ENCODE measurements at places on chromosomes 4 and X.
A peak's percentile ranks its signal among the peaks of the same experiment; 100 is the strongest.

- no peak for DNase-seq
Measured at GRCh38 chrX:132044953-132045352, 21.9 kb downstream of the STK26 start.

GRCh38 chr4:165726831-165727230 is 146.2 kb upstream of the TLL1 start:
- no peak for DNase-seq

DNA sequence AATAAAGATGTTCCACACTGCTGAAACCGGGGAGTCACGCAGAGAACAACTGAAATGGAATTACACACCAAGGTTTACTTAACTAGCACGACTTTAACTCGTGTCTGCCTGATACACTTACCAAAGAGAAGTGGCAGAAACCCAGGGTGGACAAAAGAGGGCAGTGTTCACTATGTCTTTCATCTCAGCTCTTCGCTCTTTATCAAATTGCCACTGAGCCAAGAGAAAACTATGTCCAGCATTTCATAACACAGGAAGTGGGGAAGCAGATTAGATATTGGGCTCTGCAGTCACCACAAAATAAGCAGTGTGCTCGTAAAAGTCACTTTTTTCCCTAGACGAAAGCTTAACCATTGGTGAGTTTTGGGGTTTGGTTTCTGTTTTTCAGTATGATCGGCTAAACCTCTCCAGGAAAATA is 155.7 kb downstream of the CHIC2 start:
- peak; percentile 50 for DNase-seq

DNA sequence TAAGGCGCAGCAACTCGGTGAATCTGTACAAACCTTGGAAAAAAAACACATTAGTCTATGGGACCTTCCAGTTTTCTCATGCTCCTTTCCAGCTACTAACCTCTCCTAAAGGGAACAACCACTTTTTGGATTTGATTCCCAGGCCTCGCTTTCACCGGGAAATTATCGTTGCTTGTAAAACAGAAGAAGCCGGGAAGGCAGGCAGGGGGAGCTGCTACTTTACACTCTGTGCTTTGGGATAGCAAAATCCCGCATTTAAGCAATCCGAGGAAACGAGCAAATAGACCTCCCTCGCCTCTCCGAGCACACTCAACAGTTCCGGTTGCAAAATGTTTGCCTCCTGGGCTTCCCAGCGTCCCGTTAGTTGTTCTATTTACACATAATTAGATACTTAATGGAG is 1.2 kb downstream of the CD38 start:
- peak; percentile 11 for DNase-seq

- no peak for DNase-seq
Measured at GRCh38 chrX:153179131-153179530, at the start of gene MAGEA1. Gene MAGEA1 (plus strand): TSS chrX:153179284. CDS start chrX:153182390, 3,106 bp downstream.

Data from NCI-H748 treated with DMSO at 0.1 percent for 48 hours (cell line).